ENCODE measurements at places on chromosomes 4 and X. TPM values are rescaled to one million over a fixed set of nuclear protein-coding genes. Genes with fewer than 3 reads are reported as not detected.

USP9X gene
- total RNA-seq = 87.8 TPM

TXK gene
- total RNA-seq = 2.8 TPM

MAGEA3 gene
- not detected for total RNA-seq

ZDHHC15 gene
- total RNA-seq = 7.9 TPM

RIBC1 gene
- not detected for total RNA-seq

DNAAF6 gene
- not detected for total RNA-seq

RS1 gene
- not detected for total RNA-seq

TEX13C gene
- not detected for total RNA-seq

DOCK11 gene
- 30.6 TPM for total RNA-seq

CXCL5 gene
- total RNA-seq = 0.49 TPM

SHOX gene
- total RNA-seq = not detected

FHL1 gene
- total RNA-seq = 3,147 TPM

RRH gene
- total RNA-seq = 1.2 TPM

FGF5 gene
- total RNA-seq = not detected

DNAJB14 gene
- total RNA-seq = 58.2 TPM

DDX60 gene
- 38.0 TPM for total RNA-seq

ARX gene
- total RNA-seq = not detected

TEX11 gene
- not detected for total RNA-seq

GPR34 gene
- total RNA-seq = 38.6 TPM

PLP1 gene
- 14.8 TPM for total RNA-seq

EVC gene
- total RNA-seq = 65.1 TPM

GATA1 gene
- total RNA-seq = 1.4 TPM

COX7B2 gene
- total RNA-seq = not detected

EDNRA gene
- total RNA-seq = 22.2 TPM

SMR3B gene
- not detected for total RNA-seq

FRAS1 gene
- 7.1 TPM for total RNA-seq

STAP1 gene
- 0.78 TPM for total RNA-seq

LRIT3 gene
- 1.4 TPM for total RNA-seq

All from thoracic aorta (tissue), 2 donors.